ENCODE measurements at places on chromosomes 4 and X.
A peak's percentile ranks its signal among the peaks of the same experiment; 100 is the strongest.

- no peak for DNase-seq
Measured at GRCh38 chr4:39363773-39364393, 2.3 kb downstream of the RFC1 start.

- DNase-seq, result no peak
Measured at GRCh38 chr4:9970399-9971011, 50.8 kb downstream of the SLC2A9 start.

DNA sequence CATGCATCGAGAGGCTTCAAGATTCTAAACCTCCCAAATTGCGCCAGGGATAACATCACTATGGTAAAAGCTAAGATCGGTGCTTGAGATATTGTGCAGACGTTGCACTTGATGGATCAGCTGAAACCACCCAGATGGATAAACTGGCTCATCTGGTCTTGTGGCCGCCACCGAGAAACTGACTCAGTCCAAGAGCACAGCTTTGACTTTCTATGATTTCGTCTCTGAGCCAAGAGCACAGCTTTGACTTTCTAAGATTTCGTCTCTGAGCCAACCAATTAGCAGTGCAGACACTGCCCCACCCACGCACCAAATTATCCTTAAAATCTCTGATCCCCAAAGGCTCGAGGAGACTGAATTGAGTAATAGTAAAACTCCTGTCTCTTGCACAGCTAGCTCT is 687.2 kb downstream of the FAM133A start:
- DNase-seq, result no peak

GRCh38 chr4:8865681-8866310 is 5.8 kb downstream of the HMX1 start:
- DNase-seq, result no peak

GRCh38 chrX:10173331-10173900 is 16.6 kb downstream of the CLCN4 start:
- peak; percentile 80 for DNase-seq

GRCh38 chr4:150126864-150127203 is 48.6 kb downstream of the DCLK2 start:
- DNase-seq, result no peak

GRCh38 chrX:9033989-9034388 is at the start of gene FAM9B:
Gene FAM9B (minus strand): TSS chrX:9034127. CDS start chrX:9032986, 1,141 bp downstream.
- DNase-seq, result no peak

All from right forelimb (tissue), 1 donor.